ENCODE measurements at places on chromosomes 12 and 14.

DNA sequence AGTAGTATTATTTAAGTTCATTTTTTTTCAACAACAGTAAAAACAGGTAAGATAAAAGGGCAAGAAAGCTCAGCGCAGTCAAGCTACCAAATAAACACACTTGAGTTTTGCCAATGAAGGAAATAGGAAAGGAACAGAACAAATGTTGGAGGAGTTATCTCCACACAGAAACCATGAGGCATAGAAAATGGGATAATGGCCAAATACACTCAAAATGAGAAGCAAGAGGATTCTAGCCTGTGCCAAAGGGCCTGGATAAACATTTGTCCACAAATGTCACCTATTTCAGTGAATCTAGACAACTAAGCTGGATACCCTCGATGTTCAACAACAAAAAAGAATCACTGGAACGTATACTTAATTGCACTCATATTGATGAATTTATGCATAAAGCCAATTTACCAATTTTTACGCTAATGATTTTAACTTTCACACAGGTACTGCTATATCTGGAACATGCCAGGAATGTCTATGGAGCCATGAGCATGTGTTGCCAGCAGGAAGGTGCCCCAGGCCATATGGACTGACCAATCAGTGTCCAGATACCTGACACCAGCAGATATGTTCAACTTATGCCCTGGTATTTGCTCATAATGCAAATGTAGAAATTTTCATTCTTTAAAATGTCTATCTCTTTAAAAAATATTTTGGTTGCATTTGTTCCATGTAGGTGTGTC is 21.1 kb downstream of the ST8SIA1 start:
- no peak for DNase-seq

- DNase-seq: no peak
These were observed 118.9 kb downstream of the CHST11 start for GRCh38 chr12:104575442-104576186.

DNA sequence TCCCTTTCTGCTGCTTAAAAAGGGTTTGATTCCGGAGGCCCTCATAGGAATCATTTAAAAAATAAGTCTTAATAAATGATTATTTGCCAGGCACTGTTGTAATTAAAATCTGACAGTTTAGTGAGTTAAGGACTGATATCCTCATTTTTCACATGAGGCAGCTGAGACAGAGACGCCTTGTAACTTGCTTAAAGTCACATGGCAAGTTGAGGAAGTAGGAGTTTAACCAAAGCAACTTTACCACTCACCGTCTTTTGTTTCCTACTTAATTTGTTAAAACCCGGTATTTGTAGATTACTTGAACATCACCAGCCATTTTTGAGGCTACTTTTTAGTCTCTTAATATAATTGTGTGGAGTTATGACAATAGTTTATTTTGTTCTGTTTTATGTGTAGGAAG is 2.4 kb downstream of the TIGAR start:
- no peak for DNase-seq

- DNase-seq: no peak
These were observed 193.4 kb upstream of the AMIGO2 start for GRCh38 chr12:47273191-47273626.

DNA sequence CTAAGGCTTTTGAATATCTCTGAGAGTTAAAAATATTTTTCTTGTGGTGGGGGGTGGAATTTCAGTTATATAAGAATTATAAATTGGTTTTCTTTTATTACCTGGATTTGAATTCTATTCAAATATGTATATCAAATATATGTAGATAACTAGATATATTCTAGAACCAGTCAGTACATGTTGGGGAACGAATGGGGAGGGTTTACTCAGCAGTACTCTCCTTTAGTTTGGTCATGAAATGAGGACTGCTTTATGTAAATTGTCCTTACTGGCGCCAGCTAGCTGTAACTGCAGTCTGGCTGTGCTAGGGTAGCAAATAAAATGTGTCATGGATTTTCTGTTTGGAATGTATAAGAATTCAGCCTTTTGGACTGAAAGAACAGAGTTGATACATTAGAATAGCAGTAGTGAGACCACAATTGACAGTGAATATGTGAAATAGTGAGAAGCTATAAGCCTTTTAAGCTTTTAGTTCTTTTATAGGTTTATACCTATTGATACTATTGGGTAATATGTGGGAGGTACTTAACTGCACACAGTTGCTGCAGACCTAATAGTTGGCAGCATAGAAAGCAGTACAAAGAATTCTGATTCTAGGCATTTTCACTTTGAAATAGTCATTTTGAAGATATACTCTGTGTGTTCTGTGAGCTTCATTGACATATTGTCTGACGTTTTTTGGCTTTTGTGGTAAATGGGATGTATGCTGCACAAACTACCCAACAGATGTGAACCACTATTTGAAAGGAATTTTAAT is 29.0 kb downstream of the ATF7IP start:
- DNase-seq: peak; percentile 70

DNA sequence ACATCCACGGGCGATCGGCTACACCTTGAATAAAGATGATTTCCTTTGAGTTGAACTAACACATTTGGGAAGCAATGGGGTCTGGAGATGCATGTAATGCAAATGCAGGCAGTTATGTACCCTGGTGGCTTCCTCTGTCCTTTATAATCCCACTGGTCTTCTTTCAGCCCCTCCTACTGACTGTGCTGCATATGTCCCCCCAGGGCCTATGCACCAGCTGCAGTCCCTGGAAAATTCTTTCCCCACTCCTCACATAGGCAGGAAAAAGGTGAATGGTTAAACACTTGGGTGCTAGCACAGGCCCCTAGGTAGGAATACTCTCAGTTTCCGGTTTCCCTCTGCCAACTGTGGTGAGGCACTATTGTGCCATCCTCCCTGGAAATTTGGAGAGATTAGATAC is 294.8 kb upstream of the SOX5 start:
- no peak for DNase-seq

DNA sequence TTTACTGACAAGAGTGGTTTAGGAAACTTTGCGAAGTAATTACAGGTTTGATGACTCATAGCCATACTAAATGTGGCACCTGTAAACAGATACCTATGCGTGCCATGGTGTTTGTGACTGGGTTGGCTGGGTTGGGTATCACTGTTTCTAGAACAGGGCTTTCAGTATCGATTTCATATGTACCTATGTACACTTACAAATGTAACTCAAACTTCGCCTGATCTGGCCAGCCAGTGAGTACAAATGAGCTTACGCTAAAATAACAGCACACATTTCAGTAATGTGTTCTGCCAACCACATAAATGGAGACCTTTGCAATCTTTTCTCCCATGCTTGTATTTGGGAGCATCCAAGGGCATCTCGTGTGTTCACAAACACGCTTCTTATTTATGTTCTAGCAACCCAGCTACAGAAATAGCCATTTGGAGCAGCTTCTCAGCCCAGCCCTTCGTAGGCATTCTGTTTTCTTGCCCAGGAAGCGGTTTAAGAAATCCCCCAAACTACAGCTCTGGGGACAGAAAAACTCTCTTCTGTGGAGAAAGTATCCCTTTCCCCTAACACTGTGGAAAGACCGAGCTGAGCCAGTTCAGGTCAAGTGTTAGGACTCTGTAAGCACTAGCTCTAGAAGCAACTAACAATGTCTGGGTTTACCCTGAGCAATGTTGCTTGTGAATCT is 42.3 kb upstream of the MDM1 start:
- DNase-seq: no peak

DNA sequence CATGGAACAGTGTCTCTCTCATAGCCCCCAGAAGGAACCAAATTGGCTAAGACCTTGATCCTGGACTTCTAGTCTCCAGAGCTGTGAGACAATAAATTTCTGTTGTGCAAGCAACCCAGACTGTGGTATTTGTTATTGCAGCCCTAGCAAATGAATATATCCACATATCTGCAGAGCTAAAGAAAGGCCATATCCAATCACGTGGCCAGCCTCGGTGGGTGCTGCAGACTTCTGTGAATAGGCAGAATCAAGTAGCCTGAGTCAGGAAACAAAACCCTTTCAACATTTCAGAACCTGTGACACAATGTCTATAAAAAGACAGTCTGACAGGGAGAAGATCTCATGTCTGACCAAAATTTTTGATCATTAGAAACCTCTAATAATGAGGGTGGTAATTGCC is 71.0 kb upstream of the CPM start:
- no peak for DNase-seq

DNA sequence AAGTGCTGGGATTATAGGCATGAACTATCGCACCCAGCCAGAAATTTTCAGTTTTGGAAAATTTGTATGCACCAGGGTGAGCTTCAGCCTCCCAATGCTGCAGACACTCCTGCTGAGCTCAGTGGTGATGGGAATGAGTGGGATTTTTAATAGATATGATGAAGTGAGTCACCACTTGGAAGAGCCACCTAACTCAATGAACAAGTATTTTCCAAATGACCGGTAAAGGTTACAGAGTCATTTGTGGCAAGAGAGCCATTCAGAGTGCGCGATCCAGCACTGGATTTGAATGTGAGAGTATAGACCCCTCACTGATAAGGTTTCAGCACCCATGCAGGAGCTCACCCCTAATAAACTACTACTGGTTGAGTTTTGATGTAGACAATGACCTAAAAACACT is 100.7 kb downstream of the PPP2R5C start:
- no peak for DNase-seq

DNA sequence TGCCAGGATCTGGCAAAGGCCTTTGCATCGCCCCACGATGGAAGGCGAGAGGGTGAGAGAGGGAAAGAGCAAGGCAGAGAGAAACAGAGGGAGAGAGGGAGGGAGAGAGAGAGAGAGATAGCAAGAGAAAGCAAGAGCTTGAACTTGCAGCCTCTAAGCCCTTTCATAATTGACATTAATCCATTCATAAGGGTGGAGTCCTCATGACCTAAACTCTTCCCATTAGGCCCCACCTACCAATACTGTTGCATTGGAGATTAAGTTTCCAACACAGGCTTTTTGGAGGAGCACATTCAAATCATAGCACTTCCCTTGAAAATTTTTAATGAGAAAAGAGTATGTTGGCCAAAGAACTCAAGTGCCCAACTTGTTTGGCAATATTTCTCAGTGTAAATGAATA is 48.6 kb upstream of the ZDHHC17 start:
- no peak for DNase-seq

DNA sequence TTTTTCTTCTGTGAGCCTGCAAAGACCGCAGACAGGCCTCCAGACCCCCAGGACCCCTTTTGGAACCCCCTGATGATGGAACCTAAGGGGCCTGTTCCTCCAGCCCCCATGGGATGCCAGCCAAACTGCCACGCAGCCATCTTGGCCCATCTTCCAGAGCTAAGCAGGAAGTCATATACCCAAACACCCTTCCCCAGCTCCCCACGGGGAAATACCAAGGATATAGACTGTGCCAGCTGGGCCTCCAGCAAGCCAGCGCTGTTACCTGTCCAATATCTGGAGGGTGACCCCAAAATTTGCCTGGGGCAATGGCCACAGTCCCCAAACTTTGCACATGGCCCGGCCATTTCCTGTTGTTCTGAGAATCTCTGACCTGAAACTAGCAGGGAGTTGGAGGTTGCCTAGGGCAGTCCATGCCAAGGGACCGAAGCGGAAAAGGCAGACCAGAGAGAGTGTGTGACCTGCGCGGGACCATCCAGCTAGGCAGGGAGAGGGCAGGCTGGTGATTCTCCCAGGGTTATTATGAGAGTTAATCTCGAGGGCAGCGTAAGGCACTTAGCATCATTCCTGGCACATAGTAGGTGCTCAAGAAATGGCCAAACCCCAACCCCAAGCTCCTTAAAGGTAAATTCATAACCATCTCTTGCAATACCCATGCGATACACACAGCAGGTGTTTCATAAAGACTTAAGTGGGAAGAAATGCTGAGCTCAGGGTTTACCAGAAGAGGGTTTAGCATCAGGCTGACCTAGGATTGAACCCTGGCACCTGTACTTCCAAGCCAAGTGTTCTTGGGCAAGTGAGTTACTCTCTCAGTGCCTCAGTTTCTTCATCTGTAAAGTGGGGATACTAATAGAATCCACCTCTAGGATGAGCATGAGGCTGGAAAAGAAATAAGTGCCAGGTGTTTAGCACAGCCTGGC is 2.6 kb upstream of the RASAL1 start:
- DNase-seq: no peak

- DNase-seq: no peak
These were observed 81.9 kb upstream of the AVPR1A start for GRCh38 chr12:63232896-63233295.

DNA sequence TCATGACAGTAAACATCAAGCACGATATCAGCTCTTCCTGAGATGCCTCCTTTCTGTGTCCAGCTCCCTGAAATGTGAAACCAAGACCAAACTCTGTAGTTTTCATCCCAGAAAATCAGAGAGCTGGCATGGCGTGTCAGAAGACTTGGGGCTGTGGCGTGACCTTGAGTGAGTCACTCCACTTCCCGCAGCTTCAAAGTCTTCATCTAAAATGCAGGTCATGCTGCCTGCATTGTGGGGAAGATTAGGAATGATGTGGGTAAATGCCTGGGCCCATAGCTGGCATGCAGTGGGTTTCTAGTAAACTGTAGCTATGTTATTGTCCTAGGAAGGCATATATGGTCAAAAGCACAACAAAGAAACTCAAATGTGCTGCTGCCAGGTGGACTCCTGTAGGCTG is 28.8 kb downstream of the OAS2 start:
- DNase-seq: peak; percentile 74

DNA sequence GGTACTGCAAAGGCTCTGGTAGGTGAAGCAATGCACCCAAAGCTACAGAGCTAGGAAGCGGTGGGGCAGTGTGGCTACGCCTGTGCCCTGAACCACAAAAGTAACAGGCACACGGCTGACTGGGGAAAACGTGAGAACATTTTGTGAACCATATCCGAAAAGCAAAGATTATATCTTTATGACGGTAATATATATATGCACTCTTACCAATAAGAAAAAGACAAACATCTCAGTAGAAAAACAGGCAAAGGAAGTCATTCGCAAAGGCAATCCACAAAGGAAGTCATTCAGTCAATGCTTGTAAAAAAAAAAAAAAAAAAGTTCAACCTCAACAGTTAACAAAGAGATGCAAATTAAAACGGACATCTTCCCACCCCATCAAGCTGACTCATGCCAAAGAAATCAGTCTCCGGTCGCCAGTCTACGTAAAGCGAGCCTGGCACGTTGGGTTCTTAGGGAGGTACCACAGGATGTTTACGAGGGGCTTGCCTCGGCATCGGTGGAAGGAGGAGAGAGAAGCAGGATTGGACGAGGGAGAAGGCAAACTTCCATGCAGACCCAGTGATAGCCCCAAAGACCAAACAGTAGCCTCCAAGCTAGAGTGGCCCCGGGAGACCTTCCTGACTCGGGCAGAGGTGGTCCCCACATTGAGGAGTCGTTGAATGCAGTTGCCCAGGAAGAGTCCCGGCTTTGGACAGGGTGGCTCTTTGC is 39.4 kb upstream of the PPP2R5C start:
- peak; percentile 98 for DNase-seq

- DNase-seq: no peak
These were observed 35.7 kb downstream of the NID2 start for GRCh38 chr14:52033101-52033642.

- DNase-seq: no peak
These were observed 69.5 kb upstream of the ZDHHC17 start for GRCh38 chr12:76694369-76694768.

DNA sequence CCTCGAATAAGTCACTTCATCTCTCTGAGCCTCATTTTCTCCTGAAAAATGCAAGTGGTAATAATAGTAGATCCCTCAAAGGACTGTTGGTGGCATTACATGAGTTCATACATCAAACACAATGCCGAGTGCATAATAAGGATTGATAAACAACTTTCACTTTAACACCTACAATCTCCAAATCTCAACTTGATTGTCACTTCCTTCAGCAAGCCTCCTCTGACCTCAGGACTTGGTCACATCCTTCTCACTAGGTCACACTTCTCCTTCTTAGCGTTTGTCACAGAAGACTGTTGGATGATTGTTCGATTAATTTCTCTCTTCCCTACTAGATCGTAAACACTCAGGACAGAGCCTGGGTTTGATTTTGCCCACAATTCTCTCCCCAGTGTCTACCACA is 7.9 kb upstream of the PRKAB1 start:
- DNase-seq: no peak

GRCh38 chr14:100891501-100892445 is 11.7 kb downstream of the RTL1 start:
- no peak for DNase-seq
